ENCODE measurements at places on chromosomes 12 and 14.
A peak's percentile ranks its signal among the peaks of the same experiment; 100 is the strongest.

DNA sequence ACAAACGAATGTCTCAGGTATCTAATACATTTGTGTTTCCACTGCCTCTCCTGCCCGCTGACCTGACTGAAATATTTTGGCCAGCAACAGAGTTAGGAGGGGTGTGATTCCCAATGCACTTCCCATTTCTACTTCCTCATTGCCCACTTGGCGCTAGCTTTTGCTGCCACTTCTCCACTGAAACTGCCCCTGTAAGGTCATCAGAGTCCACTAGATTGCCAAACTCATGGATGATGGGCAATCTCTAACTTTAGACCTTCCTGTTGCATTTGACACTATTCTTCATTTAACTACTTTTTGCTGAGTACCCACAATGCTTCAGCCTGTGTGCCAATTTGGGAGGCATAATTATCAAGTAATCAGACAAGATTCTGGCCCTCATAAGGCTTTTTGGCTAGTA is 40.8 kb downstream of the GPR65 start:
- DNase-seq, result peak; percentile 47

- no peak for DNase-seq
These were observed 24.5 kb upstream of the HIGD1C start for GRCh38 chr12:50927766-50928224.

DNA sequence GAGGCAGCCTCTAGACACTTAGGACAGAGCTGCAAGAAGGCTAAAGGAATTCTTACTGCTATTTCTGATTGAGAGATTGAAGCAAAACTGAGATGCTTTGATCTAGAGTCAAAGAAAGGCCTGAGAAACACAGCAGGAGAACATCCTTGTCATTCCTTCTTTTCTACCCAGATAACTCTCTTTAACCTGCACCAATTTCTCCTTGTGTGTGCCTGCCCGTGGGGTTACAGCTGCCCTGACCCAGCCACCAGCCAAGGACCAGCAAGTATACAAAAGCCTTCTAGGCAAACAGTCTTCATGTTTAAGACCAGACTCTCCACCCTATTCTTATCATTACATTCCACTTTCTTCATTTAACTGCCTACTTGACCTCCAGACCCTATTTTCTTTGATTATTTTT is 81.7 kb upstream of the PRB2 start:
- DNase-seq, result no peak

GRCh38 chr14:55773312-55773711 is 193.3 kb downstream of the KTN1 start:
- DNase-seq, result no peak

- DNase-seq, result no peak
These were observed 6.4 kb upstream of the TSPAN8 start for GRCh38 chr12:71164166-71164565.

GRCh38 chr14:92565718-92566115 is 52.1 kb downstream of the RIN3 start:
- no peak for DNase-seq

GRCh38 chr12:95548539-95549391 is 2.5 kb downstream of the USP44 start:
- peak; percentile 76 for DNase-seq
